ENCODE measurements at places on chromosomes 3 and 15.

- no peak for DNase-seq
Measured at GRCh38 chr3:187947927-187948682, 202.8 kb upstream of the BCL6 start.

DNA sequence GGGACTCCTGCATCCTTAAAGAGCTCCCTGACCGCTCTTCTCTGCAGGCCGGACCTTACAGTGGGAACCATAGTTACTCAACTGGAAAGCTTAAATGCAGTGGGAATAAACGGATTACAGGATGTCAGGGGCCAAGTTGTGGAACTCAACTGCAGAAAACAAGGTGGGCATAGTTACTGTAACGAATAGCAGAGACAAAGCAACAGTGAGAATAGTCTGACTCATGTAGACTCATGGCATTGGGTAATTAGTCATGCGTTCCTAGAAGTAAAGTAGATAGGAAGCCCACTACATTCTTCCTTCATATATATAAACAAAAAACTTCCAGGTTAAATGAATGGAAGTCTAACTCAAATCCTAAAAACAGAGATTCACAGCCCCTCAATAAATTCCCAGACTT is 95.5 kb upstream of the CHRNA7 start:
- DNase-seq: no peak

- DNase-seq: no peak
Measured at GRCh38 chr15:73247331-73247730, 121.4 kb downstream of the HCN4 start.

DNA sequence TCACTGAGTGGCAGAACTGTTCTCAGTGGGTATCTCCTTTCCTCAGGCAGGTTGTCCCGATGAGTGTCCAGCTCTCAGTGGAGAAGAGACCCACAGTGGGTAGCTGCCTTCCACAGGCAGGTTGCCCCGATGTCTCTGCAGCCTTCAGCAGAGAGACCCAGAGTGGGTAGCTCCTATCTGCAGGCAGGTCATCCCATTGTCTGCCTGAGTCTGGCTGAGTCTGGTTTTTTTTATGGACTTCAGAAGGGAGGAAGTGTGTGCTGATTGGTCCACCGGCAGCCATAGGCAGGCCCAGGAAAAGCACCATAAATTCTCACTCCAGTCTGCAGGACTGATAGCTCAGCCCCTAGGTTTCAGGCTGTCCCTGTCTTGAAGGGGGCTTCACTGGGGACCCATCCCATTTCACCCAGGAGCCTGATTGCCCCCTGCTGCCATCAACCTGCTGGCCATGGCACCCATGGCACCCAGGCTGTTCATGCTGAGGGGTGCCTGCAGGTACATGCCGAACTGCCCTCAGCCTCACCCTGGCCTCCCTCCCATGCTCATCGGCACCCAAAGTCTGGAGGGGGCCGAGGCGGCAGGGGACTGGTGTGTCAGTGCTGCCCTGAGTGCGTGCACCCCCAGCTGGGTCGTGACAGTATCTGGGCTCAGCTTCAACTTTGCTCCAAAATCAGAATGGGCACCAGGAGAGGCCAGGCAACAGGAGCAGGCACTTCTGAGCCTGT is 3.6 kb upstream of the LIMD1 start:
- no peak for DNase-seq

DNA sequence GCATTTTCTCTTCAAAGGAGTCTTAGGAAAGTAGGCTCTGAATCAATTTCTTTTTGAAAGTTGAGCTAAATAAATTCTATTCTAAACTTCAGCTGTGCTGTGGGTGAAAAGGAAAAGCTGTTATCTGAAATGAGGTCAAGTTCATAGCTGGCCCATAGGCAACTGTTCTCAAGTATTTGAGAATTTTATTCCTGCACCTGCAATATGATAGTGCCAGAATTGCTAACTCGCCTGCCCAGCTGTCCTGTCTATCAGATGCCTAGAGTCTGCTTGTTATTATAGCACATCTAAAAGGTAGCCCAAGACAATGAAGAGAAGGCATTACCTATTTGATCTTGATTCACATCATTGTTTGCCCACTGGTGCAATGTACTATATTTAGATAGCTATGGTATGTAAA is 798.7 kb downstream of the DIPK2A start:
- no peak for DNase-seq
